ACHN (cell line): ENCODE measurements at places on chromosomes 6 and 20.

DNA sequence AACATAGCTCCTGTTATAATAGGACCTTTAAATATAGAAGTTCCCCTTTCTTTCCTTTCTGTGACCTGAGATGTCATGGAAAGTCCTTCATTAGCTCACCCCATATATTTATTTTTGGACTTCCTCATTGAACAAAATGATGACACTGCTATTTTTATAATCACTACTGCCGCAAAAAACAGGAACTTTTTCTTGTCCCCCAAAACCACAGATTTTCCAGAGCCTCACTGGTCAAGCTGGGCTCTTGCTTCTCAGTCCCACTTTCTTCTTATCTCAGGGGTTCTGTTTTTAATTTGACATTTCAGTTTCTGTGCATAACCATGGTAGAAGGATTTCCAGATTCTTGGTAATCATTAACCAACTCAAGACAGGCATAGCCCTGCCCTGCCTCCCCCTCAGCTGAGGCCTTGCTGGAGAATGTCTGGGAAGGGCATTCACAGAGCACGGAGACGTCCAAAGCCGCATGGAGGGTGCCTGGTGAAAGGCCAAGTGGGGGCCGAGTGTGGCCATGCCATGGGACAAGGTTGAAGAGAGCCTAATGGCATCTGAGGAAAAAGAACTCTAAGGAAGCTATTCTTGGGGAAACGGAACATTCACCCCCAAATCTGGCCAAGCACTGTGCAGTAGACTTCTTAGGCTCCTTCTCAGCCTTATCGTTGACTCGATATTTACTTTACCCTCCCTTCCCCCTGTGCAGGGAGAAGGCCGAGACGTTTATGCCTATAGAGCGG, 73.7 kb downstream of the EDN1 start:
- peak; percentile 74 for DNase-seq

GRCh38 chr6:166621114-166621540, 5.9 kb downstream of the RPS6KA2 start:
- DNase-seq: no peak

DNA sequence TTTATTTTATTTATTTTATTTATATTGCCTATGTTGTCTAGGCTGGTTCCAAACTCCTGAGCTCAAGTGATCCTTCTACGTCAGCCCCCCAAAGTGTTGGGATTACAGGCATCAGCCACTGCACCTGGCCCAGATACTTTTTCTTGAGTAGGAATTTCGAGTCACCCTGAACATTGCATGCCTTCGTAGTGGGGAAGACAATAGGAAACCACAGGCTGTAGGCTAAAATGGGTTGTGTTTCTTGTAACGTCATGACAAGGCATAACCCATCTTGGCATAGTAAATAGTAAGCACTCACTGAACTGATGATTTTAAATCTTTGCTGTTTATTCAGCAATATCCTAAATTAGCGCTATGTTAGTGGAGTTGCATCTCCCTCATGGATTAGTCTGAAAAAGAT, 34.9 kb downstream of the PTPN1 start:
- DNase-seq: no peak

- no peak for DNase-seq
These were observed 160.6 kb downstream of the HIVEP2 start for GRCh38 chr6:142784344-142784743.

DNA sequence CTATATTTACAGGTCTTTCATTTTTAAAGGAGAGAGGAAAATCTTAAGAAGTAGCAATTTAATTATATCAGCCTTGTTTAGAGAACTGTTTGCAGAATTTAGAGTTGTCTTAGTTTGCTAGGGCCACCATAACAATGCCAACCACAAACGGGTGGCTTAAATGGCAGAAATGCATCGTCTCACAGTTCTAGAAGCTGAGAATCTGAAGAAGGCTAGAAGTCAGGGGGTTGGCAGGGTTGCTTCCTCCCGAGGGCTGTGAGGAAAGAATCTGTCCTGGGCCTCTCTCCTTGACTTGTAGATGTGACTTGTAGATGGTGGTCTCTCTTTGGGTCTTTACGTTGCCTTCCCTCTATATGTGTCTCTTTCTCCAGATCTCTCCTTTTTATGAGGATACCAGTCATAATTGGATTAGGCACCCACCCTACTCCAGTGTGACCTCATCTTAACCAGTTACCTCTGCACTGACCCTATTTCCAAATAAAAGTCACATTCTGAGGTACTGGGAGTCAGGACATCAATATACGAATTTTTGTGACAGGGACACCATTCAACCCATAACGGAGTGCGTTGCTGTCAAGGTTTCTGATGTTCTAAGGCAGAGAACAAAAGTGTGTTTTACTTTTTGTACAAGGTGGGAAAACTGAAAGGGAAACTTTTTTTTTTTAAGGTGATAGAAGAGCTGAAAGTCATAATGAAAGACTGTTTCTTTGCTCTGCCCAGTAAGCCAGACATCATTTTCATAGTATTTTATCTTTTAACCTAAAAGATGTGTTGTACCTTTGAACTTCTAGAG, 84.4 kb downstream of the SAMD3 start:
- no peak for DNase-seq
